Natural killer cell treated with Interleukin-12 subunit alpha and Interleukin-12 subunit beta and Interleukin-15 and Interleukin-18, amount 100 ng/mL, for 72 hours (primary cell): ENCODE measurements at places on chromosomes 6 and 20. TPM values are rescaled to one million over a fixed set of nuclear protein-coding genes. Genes with fewer than 3 reads are reported as not detected.

GRCh38 chr20:23033918-23034317, 1.2 kb upstream of the SSTR4 start:
- DNase-seq: no peak

DNA sequence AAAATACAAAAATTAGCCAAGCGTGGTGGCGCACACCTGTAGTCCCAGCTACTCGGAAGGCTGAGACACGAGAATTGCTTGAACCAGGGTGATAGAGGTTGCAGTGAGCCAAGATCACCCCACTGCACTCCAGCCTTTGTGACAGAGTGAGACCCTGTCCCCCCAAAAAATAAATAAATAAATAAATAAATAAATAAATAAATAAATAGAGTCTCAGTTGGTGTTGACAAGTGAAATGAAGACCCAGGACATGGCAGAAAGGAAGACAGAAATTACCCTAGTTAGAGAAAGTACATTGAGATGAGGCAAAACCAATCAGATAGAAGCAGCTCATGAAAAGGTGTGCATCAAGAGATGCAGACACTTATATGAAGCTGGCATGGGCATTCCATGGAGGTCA, 105.0 kb downstream of the IBTK start:
- DNase-seq: no peak

DNA sequence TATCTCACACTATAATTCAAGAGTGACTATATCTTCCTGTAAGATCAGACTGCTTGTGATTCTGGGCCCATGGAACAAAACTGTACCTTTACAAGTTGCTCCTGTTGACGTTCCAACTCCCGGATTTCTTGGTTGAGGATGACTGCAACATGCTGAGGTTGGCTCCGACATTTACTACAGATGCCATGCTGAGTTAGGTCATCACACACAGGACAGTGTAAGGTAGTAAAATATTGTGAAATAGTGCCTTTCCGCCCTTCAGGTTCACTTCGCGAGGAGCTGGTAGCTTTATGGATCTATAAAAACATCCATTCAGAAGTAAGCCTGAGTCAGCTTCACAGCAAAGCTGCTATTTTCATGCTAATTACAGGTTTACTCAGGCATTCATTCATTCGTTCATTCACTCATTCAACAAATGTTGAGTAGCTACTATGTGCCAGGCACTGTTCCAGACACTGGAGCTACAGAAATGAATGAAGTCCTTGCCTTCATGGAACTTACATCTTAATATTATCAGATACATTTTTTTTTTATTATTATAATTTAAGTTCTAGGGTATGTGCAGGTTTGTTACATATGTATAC, 175.7 kb downstream of the REV3L start:
- DNase-seq: no peak

DNA sequence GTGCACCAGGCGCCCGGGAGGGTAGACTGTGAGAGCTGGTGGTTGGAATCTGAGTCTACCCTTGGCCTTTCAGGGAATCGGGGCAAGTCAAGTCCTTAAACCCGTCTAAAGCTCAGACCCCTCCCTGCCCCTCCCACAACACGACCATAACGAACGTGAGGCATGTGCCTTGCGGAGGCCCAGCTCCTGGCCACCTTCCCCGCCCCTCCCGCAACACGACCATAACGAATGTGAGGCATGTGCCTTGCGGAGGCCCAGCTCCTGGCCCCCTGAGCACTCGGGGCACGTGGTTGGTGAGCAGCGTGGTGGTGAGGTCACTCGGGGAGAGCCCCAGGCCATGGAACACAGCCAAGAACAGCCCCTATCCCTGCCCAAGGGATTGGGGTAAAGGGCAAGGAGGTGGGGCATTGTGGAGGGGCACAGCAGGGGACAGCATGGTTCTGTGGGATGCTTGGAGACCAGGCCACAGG, 132.2 kb downstream of the TAF4 start:
- DNase-seq: no peak

DNA sequence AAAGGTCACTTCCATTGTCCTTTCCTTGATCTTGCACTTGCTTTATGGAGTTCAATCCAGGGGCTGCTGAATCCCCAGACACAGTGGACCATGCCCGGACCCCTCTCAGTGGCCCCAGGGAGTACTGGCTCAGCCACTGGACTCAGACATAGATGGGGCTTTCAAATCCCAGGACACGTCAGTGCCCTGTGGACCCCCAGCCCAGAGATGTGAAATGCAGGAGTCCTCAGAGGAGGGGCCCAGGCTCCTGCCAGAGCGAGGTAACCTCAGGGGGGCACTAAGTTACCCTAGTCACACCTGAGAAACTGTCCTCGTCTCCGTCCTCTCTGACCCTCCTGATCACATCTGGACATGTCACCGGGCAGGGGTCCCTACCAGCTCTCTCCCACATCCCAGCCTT, 18.7 kb upstream of the APMAP start:
- DNase-seq: no peak

DNA sequence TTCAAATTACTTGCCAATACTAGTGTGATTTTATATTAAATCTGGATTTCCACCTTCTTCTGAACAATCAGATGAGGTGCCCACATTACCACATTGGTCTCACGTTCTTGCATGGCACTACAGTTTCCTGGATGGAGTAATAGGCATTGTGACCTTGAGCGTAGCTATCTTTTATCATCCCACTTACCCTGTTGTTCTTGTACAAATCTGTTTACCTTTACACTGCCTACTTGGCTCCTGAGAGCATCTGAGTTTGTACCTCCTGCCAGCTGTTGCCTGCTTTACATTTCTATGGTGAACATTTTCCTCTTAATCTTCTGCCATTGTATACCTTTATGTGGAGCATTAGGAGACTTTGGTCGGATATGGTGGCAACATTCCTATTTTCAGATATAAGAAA, 90.7 kb downstream of the AKAP7 start:
- DNase-seq: no peak

DNA sequence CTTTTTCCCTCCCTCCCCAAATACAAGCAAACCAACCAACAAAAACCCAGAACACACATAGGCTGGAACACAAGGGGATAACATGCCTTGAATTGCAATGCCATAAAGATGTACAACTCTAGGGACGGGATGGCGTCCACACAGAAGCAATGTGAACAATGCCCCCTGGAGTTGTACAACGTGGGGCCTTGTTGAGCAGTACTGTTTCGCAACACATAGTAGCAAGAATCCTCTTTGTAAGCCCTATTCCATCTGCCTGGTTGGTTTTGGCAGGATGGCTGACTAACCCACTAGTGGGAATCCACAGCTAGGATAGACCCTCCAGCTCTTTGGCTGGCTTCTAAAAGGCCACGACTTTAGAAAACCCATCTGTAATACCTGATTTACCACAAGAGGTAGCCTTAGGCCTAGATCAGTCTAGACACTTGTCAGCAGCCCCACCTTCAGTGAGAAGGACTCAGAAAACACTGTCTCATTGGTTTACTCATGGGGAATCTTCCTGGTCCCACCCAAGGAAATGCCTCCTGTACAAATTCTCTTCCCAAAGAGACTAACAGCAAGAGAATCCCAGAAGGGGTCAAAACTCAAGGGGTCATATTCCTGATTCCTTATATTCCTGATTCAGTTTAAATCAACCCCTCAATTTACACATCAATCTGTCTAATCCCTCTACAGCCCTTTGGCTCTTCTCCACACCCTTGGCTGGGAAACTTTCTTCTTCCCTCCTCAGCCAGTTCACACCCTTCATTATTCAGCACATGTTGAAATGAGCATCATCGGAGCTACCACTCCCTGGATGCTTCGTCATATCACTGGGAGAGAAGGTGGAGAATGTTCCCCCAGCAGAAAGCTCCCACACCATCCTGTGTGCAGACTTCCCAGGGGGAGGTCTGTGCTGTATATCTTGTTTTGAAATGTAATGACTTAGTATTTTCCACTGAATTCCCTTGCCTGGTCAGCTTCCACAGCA, 622.4 kb upstream of the FLRT3 start:
- no peak for DNase-seq

SRSF12 gene
- total RNA-seq: 0.17 TPM

CCN6 gene
- total RNA-seq: not detected

- no peak for DNase-seq
Measured at GRCh38 chr6:46677314-46677654, 10.4 kb upstream of the TDRD6 start.

DNA sequence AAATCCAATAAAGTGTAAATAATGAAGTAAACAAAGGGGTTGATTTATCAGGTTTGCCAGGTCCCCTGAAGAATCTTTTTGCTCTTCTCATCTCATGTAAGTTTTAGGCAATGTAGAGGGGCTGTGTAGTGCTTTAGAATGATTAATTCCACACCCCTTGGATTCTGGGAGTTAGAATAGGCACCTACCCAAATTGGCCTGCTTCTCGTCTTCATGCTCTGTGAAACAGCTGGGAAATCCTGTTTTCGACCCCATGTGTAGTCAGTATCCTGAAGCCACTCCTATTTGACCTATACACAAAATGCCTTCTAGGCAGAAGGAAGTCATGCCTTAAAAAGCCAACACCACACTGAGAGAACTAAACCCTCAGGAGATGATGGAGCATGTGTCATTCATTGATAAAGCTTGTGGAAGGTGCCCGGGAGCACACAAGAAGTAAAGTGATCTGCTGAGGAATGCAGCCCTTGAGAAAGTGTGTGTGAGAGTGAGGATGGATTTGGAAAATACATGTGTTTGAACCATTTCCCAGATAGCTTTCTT, 170.9 kb downstream of the KLHL32 start:
- DNase-seq: no peak

- DNase-seq: no peak
Measured at GRCh38 chr6:29447670-29448069, 8.6 kb downstream of the OR10C1 start.

HLA-DRA gene
- total RNA-seq: 184 TPM

GRCh38 chr6:105988812-105989577, 97.1 kb upstream of the PRDM1 start:
- no peak for DNase-seq

DNA sequence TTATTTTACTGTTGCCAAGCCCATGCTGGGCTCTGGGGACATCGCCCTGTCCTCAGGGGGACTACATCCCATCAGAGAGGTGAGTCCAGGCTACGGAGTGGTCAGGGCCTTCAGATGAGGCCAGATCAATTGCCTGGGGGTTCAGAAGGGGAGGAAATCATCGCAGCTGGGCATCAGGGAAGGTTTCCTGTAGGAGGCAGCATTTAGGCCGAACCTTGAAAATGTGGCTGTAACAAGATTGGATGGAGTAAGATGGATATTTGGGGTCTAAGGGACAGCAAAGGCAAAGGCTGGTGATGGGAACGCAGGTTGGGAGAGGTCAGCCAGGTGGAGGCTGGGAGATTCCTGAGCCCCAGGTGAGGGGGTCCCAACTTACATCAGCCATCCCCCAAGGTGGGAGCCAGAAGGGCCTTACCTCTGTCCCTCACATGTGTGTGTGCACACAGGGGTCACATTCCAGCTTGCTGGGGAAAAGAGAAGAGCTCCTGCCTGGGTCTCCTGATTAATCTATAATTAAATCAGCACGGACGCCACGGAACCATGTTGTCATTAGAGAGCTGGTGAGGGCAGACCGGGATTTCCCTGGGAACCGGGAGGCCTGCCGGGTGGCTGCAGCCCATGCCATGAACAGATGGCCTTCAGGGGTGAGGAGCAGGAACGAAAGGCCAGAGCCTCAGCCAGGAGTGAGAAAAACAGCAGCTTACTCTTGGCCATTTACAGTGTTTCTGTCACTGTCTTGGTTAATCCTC, 30.5 kb upstream of the DLGAP4 start:
- DNase-seq: no peak

DNA sequence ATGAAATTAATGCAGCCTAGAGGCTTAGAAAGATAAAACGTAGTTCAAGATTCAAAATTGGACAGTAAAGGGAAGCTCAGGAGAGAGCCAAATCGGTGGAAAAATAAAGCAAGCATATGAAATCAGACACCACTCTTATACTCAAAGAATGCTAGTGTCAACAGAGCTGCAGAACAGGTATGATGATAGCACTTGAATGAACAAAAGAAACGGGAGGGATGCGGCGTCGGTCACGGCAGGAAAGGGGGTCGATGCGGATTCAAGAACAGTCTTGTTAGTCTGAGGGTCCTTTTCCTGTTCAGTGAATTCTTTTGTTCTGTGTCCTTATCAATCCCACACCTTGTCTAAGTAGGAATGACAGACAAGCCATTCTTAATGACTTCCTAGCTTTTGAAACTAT, 114.4 kb downstream of the FOXC1 start:
- no peak for DNase-seq

DNA sequence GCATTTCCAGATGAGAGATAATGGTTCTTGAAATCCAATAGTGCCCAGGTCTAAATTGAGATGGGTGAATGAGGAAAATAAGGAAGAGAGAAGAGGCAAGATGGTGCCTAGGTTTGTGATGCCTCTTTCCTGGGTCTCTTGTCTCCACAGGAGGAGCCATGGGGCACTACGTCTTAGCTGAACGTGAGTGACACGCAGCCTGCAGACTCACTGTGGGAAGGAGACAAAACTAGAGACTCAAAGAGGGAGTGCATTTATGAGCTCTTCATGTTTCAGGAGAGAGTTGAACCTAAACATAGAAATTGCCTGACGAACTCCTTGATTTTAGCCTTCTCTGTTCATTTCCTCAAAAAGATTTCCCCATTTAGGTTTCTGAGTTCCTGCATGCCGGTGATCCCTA, 6.8 kb downstream of the HFE start:
- no peak for DNase-seq

MAK gene
- 0.50 TPM for total RNA-seq

DNA sequence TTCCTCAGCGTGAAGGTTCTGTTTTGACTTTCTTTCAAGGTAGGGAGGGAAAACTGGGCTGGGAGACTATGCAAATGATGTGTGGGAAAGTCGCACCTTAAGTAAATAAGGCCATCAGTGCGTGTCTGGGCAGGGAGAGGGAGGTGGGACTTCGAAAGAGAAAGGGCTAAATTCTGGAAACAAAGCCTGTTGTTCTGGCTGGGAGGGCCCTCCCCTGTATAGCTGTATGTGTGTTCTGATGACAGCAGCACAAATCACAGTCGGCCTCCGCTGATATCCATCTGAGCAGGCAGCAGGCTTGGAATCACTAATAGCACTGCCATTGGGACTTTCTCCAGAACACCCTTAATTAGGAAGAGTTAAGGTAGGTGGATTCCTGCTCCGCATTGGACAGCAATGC, 19.2 kb downstream of the JAG1 start:
- no peak for DNase-seq

HDGFL1 gene
- total RNA-seq: not detected

DNA sequence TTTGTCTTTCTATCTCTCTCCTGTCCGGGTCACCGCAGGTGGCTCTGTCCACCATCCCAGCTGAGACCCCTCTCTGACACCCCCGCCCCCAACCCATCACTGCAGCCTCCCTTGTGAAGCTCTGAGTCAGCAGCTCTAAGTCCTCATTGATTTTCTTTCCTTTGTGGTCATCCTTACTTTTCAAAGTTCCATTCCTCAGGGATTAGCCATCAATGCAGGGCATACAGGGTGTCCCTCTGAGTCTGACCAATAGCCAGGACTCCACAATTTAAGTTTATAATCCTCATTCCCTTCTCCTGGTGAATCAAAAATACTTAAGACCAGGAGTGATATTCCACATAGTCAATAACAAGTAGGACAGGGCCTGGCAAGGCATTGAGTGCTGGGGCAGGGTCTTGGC, 333.3 kb upstream of the CNR1 start:
- no peak for DNase-seq
